ENCODE measurements at places on chromosomes 12 and 14. TPM values are rescaled to one million over a fixed set of nuclear protein-coding genes. Genes with fewer than 3 reads are reported as not detected.
A peak's percentile ranks its signal among the peaks of the same experiment; 100 is the strongest.

DNA sequence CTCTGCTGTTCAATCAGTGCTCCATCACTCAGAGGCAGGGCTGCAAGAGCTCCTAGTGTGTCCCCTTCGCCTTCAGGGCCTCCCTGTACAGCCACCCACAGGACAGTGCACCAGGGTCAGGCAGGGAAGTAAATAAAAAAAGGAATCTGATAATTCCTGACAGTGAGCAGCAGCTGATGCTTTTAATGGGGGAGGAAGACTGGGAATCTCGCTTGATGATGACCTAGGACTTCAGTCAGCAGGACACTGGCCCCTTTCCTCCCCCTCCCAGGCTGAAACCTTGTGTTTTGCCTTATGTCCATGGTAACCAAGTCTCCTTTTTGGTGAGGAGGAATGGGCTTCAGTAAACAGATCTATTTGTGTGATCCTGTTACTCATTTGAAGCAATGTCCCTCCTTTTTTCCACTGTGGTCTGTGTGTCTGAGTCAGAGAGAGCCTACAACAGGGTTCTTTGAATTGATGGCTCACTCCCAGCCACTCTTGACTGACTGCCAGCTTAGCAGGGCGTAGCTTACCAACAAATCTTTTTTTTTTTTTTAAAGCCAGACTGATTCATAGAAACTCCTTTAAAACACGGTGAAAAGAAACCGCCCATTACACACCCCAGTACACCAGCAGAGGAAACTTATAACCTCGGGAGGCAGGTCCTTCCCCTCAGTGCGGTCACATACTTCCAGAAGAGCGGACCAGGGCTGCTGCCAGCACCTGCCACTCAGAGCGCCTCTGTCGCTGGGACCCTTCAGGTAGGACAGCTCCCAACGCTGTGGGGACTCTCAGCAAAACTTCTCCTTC, at the start of gene EMP1:
Gene EMP1, plus strand, starts transcription at position 597 of the 792 bp plus-strand sequence. CDS start 14,785 bp downstream, outside the sequence.
- DNase-seq = peak; percentile 99

DNA sequence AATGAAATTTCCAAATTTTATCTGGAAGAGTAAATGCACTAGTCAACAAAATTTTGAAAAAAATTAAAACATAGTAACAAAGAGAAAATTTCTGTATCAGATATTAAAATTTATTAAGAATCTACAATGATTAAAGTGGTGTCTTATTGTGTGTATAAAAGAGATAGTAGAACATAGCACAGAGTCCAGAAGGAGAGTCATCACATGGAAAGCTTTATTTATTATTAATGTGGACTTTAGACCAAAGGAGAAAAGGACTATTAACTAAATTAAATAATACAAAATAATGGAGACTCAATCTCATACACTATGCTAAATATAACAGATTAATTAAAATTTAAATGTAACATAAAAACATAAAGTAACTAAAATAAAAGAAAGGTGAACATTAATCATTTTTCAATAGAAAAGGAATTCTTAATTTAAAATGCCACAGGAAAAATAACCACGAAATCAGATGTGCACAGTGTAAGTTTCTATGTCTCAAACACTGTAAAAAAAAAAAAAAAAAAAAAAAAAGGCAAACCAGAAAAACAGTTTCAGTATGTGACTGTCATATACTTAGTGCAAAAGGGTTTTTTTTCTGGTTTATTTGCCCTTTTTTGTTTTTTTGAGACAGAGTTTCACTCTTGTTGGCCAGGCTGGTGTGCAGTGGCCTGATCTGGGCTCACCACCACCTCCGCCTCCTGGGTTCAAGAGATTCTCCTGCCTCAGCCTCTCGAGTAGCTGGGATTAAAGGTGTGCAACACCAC, 95.4 kb downstream of the MYF5 start:
- DNase-seq = no peak

DNA sequence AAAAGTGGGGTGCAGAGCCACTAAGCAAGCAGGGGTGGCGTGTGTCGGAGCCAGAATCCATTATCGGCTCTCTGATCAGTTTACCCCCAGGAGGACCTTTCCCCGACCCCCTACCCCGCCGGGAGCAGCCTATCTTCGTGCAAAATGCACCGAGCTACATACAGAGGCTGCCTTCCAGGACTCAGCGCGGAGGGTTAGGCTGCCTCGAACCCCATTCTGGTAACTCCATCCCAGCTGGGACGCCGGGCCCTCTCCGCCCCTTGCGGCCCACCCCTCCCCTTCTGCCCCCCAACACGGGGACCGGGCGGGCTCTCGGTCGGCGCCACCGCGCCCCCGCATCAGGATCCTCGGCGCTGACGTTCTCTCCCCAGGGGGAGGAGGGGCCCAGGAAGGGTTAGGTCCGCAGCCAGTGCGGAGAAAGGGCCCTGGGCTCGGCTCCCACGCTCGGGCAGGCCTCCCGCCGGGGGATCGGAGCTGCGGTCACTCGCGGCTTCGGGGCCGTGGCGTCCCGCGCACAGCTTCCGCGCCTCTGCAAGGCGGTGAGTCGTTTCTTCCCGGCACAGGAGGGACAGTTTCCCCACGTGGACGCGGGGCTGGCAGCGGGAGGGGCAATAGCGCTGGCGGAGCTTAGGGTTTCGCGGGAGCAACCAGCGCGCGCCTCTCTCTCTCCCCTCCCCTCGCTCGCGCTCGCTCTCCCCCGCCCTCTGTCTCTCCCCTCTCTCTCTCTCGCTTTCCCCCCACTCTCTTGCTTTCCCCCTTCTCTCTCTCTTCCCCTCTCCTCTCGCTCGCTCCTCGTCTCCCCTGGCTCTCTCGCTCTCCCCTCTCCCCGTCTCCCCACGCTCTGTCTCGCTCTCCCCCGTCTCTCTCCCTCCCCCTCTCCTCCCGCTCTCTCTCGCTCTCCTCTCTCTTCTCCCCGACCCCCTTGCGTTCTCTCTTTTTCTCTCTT, 12.5 kb upstream of the MAP3K9 start:
- DNase-seq = no peak

DNA sequence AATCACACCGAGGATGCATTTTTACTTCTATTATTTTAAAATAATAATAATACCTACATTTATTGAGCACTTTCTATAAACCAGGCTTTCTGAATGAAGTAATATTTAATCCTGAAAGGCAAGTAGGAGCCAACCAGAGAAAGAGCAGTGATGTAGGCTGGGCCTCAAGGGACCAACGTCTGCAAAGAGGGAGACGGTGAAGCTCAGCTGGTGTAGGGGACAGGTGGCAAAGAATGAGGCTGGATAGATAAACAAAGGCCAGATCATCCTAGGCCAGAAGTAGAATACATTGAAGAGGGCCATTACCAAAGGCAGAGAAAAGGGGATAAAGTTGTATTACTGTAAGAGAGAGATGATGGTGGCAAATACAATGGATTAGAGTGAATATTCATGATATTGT, 810 bp upstream of the TMBIM4 start:
- no peak for DNase-seq

DNA sequence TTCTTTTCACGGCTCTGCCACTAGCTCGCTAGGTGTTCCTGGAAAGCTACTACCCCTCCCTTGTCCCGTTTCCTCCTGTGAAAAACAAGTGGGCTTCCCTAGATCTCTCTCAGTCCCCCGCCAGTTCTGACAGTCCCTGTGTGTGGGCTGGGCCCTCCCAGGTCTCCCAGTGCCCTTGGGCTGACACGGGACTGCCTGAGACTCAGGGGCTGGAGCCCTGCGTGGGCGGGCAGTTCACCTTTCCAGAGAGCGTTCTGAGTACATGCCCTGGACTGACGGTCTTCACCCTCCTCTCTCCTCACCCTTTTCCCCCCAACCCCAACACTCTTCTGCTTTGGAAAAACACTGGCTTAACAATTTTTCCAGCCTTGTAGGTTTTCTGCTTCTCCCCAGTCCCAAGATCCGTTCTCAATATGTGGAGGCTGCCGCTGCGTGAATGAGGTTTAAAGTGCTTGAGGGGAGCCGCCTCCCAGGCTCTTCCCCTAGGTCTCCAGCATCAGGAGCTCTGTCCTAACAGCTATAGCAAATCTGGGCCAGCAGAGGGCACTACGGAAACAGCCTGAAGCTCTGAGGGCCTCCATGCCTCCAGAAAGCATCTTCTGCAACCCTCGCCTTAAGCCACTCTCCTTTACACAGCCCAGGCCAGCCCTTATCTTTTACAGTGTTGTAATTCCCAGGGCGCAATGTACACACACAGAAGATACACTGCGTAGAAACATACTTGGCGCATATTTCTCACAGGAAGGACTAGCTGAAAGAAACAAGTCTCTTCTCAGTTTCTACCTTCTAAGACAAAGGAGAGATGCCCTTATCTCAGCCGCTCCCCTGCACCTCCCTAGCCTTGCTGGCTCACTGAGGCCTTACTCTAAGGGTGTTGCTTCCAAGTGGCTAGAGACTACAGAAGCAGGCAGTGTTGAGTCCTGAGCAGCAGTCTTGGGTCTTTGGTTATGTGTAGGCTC, 10.4 kb upstream of the DCD start:
- DNase-seq = no peak

- no peak for DNase-seq
Measured at GRCh38 chr12:88453323-88453722, 126.9 kb downstream of the KITLG start.

GRCh38 chr14:100533656-100534485, 53.3 kb downstream of the BEGAIN start:
- DNase-seq = peak; percentile 16

- DNase-seq = no peak
Measured at GRCh38 chr12:102976609-102977280, 19.3 kb downstream of the ASCL1 start.

GRCh38 chr14:58282925-58283593, 15.3 kb upstream of the ARID4A start:
- no peak for DNase-seq

DNA sequence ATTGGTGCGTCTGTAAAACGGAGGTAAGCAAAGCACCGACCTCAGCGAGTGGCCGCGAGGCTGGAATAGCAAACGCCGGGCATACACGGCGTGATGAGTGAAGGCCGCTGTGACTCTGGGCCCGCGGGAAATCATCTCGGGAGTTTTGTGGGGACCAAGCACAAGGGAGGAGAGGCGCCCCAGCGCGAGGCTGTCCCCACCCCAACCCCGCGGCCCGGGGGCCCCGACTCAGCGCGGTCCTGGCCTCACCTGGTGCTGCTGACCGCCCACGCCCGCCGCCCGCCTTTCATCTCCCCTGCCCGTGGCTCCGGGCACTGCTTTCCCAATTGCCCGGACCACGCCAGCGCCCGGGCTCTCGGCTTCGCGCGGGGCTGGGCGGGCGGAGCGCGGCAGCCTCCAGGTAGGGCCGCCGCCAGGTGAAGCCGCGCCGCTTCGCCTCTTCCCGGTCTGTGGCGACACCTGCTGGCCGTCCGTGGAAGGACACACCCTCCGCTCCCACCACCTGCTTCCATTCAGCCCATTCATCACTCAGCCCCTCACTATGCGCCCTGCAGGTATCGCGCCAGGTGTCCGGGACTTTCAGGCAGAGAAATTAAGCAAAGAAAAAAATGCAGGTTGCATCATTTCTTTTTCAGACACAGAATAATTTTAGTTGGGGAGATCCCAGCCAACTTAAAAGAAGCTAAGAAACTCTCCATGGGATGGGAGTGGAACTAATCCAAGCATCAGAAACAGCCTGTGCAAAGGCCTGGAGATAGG, 360.4 kb downstream of the MED13L start:
- peak; percentile 19 for DNase-seq

- DNase-seq = no peak
Measured at GRCh38 chr14:59275668-59276067, 87.2 kb downstream of the DAAM1 start.

- DNase-seq = no peak
Measured at GRCh38 chr12:26118308-26118707, 6.5 kb downstream of the BHLHE41 start.

GRCh38 chr14:64990939-64991338, 4.2 kb downstream of the FNTB start:
- no peak for DNase-seq

- no peak for DNase-seq
Measured at GRCh38 chr12:10235761-10236631, 23.3 kb downstream of the GABARAPL1 start.

- DNase-seq = no peak
Measured at GRCh38 chr12:69225251-69225910, 14.0 kb upstream of the CPSF6 start.

DNA sequence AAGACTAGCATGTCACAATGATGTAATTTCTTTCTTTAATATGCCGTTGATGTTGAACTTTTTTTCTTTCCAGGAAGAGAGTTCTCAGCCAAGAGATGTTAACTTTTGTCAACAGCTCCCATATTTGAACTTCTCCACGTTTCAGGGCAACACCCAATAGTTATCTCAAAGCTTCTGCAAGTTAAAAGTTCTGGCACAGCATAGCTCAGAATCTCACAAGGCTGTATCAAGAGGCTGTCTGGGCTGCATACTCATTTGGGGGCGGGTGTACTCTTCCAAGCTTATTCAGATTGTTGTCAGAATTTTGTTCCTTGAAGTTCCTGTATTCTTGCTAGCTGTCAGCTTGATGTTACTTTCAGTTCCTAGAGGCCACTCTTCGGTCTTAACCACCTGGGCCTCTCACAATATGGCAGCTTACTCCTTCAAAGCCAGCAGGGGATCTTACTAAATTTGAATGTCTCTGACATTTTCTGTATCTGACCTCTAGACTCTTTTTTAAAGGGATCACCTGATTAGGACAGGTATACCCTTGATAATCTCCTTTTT, 38.9 kb downstream of the KCNC2 start:
- DNase-seq = no peak

DNA sequence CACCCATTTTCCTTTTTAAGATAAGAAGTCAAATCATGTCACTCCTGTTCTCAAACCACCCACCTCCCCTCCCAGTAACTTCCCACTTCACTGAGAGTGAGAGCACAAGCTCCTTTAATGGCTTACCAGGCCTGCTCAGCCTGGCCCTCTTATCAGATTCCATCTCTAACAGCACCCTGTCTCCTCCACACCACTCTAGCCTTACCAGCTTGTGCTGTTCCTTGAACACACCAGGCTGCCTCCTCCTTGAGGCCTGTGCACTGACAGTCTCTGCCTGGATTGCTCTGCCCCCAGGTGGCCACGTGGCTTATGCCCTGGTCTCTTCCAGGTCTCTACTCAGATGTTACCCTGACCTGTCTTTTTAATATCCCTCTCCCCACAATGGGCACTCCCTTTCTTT, 40.1 kb upstream of the EVL start:
- no peak for DNase-seq

- DNase-seq = no peak
Measured at GRCh38 chr12:55607821-55608594, 28.7 kb upstream of the OR10P1 start.

GRCh38 chr12:40156021-40156764, 50.3 kb upstream of the SLC2A13 start:
- no peak for DNase-seq

DNA sequence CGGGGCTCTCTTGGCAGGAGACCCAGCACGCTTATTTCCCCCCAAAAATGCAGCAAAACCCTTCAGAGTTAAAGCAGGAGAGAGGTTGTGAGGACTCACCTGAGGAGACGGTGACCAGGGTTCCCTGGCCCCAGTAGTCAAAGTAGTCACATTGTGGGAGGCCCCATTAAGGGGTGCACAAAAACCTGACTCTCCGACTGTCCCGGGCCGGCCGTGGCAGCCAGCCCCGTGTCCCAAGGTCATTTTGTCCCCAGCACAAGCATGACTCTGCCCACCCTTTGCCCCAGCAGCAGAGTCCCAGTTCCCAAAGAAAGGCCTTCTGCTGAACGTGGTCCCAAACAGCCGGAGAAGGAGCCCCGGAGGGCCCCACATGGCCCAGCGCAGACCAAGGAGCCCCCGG, 337.7 kb downstream of the TMEM121 start:
- DNase-seq = no peak

The ENDOU gene
- 0.42 TPM for total RNA-seq

The ALG10B gene
- 5.5 TPM for total RNA-seq

The ACRBP gene
- total RNA-seq = 1.8 TPM

The CLEC1B gene
- total RNA-seq = not detected

The SMIM41 gene
- total RNA-seq = 28.0 TPM

The P3H3 gene
- total RNA-seq = 37.8 TPM

The GALNT6 gene
- total RNA-seq = 5.2 TPM

The C12orf50 gene
- total RNA-seq = not detected

The KLHL33 gene
- total RNA-seq = 2.2 TPM

The SSPN gene
- total RNA-seq = 38.5 TPM

Data from tibial nerve (tissue), 4 donors.